ENCODE measurements at places on chromosomes 5 and 9.

DNA sequence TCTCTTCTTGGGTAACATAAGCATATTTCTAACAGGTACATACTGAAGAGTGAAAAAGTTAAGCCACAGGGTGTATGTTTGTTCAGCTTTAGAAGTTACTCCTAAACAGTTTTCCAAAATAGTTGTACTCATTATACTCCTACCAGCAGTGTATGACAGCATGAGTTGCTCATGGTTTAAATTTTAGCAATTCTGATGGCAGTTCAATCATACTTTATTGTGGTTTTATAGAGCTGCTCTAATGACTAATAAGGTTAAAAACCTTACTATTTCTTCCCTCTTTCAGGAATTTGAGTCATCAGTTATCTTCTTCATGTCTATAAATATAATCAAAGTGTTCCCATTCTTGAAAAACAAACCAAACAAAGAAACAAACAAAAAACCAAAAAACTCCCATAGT lies 81.5 kb downstream of the CAAP1 start:
- no peak for DNase-seq

GRCh38 chr5:150058480-150059126 lies 27.8 kb downstream of the CSF1R start:
- DNase-seq, result no peak

DNA sequence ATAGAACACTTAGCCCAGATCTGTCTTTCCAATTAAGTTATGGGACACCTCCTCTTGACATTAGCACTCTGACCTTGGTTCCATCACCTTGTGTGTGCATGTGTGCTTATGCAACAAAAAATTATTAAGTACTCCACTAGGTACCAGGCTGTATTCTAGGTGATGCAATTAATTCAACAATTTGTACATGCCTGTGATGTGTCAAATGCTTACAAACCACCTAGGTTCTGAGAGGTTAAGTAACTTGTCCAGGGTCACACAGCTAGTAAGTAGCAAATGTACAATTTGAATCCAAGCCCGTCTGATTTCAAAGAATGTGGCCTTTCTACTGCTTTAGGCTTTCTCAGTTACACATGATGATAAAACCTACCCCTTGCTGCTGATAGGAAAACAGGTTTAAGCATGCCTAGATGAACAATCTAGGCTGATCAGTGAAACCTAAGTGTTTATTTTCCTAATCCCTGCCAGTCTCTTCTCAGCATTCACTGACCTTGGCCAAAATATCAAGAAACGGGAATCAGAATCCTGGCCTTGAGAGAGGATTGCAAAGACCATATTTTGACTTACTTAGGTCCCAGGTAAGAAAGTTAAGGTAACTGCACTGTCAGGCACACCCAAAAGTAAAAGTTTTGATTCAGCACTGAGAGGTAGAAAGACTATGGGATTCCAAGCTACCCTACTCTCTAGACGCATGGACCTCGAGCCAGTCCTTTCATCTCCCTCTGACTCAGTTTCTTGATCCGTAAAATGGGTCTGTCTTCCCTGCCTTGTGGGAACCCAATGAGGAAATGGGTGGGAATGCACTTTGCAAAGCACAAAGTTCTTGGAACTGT lies 1.0 kb downstream of the TBC1D2 start:
- DNase-seq, result no peak

GRCh38 chr5:130995851-130996250 lies 169.2 kb downstream of the HINT1 start:
- DNase-seq, result no peak

DNA sequence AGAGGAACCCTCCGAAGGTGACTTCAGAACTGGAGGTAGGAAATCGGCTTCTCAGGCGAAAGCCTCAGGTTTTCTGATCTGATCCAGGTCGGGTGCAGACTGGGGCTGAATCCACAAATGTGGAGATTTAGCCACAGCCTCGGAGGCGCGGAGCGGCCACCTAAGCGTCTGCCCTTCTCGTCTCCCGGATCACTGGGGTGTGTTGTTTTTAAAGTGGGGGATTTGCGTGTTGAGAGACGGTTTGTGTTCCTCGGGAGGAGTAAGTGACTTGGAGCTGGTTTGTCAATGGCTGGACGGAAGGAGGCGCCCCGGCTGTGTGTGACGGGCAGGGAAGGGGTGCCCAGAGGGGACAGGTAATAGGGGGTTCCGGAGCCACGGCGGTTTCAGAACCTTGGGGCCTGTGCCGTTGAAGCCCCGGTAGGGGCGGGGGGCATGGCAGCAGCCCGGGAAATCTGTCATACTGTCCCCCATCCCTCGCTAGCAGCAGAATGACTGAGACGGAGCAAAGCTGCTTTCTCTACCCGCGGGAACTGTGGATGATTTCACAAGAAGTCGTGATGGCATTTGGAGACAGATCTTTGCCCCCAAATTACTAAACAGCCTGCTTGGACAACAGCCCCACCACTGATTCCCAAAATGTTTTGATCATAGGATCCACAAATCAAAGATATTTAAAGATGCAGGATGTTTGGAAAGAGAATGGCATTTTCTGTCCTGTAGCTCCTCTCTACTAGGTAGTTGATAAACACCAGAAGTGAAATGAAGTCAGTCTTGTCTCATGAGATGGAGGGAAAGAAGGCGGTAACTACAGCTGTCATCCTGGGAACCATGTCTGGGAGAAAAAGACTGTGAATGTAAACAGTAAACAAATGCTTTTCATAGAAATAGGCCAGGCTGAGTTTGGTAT lies 216.5 kb downstream of the PDZD2 start:
- no peak for DNase-seq

DNA sequence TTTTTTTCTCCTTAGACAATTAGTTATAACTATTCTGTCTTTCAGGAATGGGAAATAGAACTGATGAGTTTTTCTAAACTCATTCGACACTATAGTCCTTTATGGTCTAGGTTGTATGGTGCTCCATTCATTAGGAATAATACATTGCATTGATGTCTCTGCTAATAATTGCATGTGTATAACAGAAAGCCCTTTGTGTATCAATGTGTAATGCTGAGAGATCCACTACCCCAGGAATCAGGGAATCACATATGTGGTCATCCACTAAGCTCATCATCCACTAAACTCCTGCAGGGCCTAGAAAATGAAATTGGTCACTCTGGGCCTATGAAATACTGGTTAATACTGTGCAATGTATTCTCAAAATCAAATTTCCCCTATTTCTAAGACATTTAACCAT lies 242.0 kb upstream of the CDH18 start:
- DNase-seq, result no peak

DNA sequence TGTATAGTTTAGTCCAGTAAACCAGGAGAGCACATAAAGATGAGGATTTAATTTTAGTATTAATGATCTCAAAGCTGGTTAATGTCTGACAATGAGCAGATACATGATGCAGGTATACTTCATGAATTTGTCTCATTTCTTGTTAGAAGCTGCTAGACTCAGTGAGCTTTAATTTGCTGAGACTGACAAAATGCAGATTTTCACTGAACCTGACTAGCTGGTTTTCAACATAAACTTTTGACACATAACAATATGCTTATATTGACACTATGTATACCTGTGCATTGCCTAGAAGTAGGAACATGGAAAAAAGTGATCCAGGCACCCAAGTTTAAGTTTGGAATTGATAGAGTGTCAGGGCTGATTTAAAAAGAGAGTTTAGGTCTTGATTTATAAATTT lies 10.8 kb downstream of the UBLCP1 start:
- DNase-seq, result no peak

DNA sequence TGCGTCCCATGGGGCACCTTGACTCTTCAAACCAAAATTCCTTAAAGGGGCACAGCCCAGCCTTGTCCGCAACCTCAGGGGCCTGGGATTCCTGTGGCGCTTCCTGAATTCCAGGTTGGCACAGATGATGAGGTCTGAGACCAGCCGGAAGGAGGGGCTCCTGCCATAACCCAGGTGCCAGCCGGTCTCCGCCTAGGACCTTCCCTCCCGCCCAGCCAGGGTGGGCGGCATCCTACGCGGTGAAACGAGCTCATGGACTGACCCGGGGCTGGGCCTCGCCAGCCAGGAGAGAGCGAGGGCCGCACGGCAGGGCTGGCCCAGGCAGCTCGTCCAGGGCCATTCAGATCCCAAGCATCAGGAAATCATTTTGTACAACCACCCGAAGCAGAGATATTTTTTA lies 23.0 kb downstream of the AMBP start:
- DNase-seq, result no peak

DNA sequence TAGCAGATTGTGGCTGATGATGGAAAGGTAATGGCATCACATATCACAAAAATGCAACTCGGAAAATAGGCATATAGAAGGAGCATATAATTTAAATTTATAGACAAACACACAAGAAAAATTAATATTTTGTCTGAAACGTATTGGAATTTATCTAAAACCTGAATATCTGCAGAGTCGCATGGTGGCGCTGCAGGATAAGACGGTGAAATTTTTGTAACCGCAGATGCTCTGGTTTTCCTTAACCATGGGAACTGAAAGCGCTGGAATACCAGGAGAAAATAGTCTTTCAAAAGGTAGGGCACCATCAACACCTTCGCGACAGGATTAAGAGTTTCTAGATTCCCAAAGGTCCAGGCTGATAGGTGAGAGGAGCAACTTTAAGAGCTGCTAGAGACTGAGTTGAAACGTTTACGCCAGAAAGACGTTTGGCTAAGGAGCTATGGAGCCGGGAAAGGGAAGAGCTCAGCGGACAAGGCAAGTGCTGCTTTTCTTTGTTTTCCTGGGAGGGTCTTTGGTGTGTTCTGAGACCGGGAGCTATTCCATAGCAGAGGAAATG lies 11.0 kb upstream of the PCDHB15 start:
- no peak for DNase-seq

DNA sequence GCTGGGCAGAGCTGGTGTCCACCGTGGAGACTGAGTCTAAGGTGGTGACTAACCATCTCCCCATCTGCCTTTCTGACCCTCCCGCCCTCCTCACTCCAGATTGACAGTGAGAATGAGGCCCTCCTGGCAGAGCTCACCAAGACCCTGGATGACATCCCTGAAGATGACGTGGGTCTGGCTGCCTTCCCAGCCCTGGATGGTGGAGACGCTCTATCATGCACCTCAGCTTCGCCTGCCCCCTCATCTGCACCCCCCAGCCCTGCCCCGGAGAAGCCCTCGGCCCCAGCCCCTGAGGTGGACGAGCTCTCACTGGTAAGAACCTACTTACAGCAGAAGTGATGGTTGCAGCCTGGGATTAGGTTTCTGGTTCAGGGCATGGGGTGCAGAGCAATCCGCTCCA lies 96.5 kb downstream of the PPARGC1B start:
- DNase-seq, result no peak

- DNase-seq, result no peak
These were observed 121.2 kb upstream of the GRHPR start for GRCh38 chr9:37301042-37301853.

DNA sequence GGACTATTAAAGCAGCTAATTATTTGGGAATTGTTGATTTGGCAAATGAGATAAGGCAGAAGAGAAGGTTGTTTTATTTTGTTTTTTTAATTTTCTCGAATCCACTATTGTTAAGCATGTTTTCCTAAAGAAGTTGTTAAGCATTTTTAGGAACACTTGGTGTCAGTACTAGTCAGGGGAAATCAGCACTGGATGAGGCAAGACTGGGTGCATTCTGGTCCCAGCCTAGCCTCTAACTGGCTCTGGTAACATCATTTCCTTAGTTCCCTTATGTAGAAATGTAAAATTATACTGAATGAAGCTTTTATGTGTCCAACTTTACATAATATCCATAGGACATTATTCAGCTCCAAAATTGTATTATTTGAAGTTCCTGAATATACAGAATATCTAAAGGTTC lies 196.1 kb downstream of the PCSK5 start:
- DNase-seq, result no peak

DNA sequence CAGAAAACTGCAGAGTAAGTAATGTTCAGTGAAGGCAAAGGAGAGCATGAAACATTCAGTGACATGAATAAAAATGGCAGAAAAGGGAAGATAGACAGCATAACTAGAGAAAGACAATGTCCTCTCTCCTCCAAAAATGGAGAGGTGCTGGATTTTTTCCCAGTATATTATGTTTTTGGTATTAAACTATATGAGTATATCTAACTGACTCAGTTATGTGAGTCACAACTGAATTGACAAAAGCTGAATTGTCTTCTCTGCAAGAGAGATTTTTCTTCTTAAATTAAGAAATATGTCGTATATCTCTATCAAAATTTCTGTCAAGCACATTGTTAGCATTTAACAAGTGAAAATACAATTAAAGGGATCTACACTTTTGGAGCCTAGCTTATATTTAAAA lies 375.1 kb downstream of the CHSY3 start:
- DNase-seq, result no peak

- no peak for DNase-seq
These were observed 74.2 kb downstream of the C9orf152 start for GRCh38 chr9:110133608-110134210.

GRCh38 chr9:21837501-21837900 lies 35.1 kb downstream of the MTAP start:
- no peak for DNase-seq

DNA sequence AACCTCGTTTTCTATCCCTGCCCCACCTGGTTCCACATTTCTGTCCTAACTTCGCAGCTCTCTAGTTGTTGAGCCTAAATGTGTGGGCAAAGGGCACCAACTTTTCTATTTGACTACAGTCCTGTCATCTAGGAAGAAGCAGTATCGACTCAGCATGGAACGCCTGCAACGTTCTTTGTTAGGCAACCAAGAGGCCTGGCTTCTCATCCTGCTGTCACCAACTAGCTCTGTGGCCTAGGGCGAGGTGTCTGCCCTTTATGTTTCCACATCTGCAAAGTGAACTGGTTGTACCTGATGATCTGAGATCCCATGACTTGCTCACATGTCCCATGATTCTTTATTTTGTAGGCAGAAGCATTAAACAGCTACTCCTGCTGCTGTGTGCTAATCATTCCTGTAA lies 248.9 kb downstream of the ADAMTSL1 start:
- DNase-seq, result no peak

DNA sequence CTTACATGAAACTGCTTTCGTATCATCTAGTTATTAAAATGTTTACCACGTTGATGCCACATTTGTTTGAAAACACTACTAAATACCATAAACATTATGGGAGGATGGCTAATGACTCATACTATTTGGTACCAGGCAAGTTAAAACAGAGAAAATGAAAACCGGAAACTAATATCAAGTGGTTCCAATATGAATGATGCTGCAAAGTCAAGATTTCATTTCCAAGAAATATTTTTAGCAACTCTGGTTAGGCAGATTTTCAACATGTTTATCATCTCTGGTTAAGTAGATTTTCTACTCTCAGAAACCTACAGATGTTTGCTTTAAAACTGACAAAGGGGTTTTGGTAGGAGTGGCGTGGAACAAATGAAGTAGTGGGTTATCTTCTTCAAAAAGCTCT lies 4.9 kb upstream of the F2R start:
- DNase-seq, result no peak

- DNase-seq, result no peak
These were observed 20.0 kb upstream of the GCNT1 start for GRCh38 chr9:76438841-76439588.

DNA sequence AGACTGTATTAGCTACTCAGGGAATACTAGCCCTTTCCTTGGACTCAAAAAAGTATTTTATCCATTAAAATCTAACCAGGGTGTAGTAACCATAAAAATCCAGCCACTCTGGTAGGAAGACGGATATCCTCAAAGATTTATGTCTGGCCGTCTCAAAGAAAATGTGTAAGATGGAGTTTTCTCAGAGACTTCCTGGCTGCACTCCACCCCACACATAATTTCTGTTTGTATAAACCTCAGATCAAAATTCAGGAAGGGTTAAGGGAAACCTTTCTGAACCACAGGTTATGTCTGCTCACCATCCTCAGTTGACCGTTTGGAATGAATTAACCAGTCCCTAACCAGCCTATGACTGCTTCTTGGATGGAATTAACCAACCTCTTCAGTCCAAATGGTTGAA lies 13.8 kb upstream of the SMIM23 start:
- no peak for DNase-seq

Measured in stimulated activated CD8-positive, alpha-beta memory T cell treated with anti-CD3 and anti-CD28 coated beads, Interleukin-7, amount 100 ng/mL, for 1 hour (primary cell).